ENCODE measurements at places on chromosomes 7 and 10.

DNA sequence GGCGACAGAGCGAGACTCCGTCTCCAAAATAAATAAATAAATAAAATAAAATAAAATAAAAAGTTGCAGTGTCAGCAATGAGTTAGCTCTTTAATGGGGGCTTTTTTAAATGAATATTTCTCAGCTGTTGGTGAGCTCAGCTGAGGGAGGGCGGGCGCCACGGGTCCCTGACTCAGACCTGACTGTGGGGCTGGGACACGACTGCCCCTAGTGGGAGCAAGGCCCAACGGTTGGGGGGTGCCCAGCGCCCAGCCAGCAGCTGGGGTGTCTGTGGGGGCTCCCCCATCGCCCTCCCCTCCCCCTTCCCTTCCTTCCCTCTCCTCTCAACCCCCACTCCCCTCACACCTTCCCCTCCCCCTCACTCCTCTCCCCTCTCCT lies 46.6 kb downstream of the PWWP2B start:
- DNase-seq = peak; percentile 80

DNA sequence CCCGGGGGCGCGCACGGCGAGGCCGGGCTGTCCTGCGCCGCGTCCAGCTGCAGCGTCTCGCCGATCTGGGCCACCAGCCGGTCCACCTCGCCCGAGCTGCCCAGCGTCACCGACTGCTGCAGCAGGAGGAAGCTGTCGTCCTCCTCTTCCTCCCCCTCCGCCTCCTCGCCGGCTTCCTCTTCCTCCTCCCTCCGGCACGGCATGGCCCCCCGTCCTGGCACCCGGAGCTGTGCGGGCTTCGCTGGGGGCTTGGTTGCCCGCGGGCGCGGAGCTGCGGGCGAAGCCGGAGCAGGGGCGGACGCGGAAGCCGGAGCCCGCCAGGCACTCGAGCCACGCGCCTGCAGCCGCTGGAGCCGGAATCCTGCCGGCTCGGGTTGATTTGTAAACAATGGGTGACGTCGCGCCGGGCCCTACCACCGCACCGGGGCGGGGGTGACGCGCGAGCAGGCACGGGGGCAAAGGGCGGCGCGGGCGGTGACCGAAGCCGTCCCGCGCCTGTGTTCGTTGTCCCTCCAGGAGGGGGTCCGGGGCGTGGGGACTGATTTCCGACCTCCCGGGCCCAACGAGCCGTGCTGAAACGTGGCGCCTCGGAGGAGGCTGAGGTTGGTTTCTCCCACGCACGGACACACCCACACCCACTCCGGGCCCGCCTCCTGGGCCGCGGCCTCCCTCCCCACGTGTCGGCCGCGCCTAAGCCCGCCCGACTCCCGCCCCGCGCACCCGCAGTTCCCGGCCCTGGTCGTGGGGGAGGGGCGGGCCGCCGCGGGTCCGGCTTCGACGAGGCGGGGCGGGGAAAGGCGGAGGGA lies at the start of gene FRAT2:
TSS of gene FRAT2 (minus strand) at position 360 of the 806 bp plus-strand sequence. CDS start at position 203, 157 bp downstream.
- DNase-seq = peak; percentile 89

GRCh38 chr7:151518105-151518946 lies 1.4 kb downstream of the RHEB start:
- DNase-seq = peak; percentile 42

DNA sequence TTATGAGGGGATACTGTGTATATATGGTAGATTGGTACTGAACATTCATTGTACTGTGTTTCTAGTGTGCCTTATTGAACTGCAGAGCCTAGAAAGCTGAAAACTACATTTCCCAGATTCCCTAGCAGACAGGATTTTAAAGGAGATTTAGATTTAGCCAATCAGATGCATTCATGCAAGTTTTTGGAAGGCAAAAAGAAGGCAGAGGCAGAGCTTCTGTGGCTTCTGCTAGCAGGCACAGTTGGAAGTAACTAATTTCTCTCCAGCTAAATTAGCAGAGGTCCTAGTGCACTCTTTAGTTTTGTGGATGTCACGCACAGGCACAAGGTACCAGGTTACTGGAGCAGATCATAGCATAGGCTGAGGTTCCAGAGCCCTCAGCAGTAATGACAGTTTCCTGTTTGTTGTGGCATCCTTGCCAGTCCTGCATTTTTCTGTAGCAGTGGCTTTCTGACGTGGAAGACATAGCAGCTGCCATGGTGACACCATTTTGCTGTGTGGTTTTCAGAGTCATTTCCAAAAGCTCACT lies 83.7 kb upstream of the CCDC71L start:
- no peak for DNase-seq

DNA sequence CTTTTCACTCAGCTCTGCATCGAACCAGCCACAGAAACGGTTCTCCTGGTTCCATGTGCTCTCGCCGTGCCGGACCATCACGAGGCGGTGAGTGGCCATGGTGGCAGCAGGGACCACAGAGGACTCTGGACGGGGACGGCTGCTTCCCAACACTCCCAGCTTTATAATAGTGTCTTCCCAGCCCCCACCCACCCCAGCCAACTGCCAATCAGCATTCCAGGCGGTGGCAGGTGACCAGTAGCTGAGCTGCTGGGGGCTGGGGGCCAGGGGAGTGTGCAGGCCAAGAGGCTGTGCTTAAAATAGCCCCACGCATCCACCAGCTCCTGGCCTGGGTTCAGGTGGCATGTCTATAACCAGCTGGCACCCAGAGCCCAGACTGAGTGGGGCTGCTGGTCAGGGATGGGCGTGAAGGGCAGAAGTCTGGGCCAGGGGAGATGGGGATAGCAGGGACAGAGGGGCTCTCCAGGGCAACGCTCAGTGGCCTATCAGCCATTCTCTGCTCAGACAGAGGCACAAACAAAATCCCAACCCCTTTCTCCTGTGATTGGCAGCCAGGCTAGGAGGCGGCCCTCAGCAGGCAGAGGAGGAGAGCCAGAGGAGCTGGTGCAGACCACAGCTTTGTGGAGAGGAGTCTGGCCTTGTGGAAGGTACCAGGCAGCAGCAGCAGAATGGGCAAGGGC lies at the start of gene PGAM2:
TSS of gene PGAM2 (minus strand) at position 137 of the 680 bp plus-strand sequence. CDS start at position 99, 38 bp downstream.
- DNase-seq = no peak

- DNase-seq = no peak
Observed at GRCh38 chr7:1850111-1850975, 180.3 kb downstream of the ELFN1 start.

DNA sequence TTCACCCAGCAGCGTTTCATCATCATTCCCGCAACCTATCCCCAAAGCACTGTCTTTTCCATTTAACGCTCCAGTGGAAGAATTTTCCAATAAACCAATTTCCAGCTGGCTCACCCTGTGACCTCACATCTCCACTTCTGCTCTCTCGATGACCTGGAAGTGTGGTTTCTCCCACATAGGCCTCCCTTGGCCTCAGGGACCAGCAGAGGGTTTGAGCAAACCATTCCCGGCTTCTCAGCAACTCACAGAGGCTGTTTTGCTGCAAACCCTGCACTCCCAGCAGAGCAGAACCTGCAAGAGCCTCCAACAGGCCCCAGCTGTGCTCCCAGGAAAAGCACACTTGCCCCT lies 523.0 kb upstream of the FOXK1 start:
- DNase-seq = no peak

GRCh38 chr10:78744056-78744455 lies 324.7 kb upstream of the ZMIZ1 start:
- DNase-seq = no peak

DNA sequence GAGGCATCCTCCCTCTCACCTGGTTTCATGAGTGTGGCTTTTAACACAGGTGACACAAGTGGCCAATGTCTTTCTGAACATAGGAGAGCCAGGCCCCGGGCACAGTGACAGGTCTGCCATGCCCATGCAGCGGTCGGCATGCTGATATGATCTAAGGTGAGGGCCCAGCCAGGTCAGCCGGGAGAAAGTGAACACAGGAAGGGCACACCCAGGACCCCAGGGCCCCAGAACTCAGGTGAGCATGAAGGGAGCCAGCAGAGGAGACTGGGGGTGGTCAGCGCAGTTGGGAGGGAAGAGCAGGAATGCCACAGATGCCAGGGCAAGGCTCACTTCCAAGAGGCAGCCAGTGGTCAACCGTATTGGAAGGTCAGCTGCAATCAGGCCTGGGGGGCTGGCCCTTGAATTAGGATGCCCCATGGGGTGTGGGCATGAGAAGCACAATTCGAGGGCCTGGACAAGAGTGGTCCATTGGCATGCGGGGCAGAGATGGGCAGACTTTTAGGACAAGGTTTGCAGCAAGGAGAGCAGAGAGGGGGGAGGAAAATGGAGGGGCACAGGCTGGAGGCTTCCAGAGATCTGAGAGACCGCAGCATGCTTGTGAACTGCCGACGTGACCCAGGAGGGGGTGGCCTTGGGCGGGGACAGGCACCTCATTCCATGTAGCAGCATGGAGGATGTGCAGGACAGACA lies 3.9 kb upstream of the INPP5A start:
- no peak for DNase-seq

DNA sequence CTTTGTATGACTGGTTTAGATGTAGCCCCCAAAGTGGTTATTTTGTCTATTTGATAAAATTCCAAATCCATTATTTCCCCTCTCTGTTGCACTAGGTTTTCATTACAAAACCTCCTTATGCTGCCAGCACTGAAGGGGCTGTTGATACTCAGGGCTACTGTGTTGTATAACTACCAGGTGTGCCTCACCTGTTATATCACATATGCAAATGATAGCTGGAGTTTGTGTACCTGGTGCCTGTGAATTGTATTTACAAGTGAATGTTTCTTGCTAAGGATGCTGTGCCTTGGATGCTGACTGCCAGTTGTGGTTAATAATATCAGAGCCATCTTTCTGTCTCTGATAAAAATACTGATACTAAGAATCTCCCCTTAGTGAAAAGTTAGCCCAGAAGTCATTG lies 84.8 kb upstream of the CCDC6 start:
- no peak for DNase-seq

DNA sequence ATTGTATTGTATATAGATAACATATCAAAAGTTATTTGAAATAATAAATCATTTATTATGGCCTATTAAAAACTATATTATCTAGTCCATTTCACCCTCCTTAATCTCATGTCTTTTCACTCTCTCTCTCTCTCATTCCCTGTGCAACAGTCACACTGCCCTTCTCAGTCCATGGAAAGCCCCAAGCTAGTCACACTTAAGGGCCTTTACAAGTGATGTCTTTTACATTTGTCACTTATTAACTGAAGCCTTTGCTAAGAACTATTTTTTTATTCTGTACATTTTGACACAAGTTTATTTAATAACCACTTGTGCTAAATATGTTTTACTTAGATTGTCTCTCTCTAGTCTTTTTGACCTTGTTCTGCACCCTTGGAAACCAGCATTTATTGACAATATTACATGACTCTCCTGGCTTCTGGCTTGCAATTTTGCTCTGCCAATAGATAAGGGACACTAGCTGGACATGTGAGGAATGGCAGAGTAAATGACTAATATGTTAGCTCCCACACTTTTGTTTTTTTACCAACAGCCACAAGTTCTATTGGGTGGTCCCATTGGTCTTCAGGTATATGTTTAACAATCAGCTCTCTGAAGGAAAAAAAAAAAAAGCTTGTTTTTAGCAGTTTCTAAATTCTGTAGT lies 706.8 kb upstream of the POT1 start:
- DNase-seq = no peak

- no peak for DNase-seq
Observed at GRCh38 chr7:35508623-35509400, 186.1 kb downstream of the HERPUD2 start.
